ENCODE measurements at places on chromosomes 3 and 15. TPM values are rescaled to one million over a fixed set of nuclear protein-coding genes. Genes with fewer than 3 reads are reported as not detected.

DNA sequence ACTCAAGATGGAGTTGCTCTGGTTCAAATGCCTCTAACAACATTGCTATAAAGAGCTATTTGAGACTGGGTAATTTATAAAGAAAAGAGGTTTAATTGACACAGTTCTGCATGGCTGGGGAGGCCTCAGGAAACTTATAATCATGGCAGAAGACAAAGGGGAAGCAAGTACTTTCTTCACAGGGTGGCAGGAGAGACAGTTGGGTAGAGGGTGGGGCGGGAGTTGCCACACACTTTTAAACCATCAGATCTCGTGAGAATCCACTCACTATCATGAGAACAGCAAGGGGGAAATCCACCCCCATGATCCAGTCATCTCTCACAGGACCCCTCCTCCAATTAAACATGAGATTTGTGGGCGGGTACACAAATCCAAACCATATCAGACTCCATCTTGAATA lies 30.7 kb downstream of the MAP2K5 start:
- no peak for DNase-seq

Gene ZBED2
- total RNA-seq: not detected

- no peak for DNase-seq
These were observed 5.8 kb downstream of the TLE3 start for GRCh38 chr15:70091726-70092463.

Gene GPR149
- total RNA-seq: not detected

DNA sequence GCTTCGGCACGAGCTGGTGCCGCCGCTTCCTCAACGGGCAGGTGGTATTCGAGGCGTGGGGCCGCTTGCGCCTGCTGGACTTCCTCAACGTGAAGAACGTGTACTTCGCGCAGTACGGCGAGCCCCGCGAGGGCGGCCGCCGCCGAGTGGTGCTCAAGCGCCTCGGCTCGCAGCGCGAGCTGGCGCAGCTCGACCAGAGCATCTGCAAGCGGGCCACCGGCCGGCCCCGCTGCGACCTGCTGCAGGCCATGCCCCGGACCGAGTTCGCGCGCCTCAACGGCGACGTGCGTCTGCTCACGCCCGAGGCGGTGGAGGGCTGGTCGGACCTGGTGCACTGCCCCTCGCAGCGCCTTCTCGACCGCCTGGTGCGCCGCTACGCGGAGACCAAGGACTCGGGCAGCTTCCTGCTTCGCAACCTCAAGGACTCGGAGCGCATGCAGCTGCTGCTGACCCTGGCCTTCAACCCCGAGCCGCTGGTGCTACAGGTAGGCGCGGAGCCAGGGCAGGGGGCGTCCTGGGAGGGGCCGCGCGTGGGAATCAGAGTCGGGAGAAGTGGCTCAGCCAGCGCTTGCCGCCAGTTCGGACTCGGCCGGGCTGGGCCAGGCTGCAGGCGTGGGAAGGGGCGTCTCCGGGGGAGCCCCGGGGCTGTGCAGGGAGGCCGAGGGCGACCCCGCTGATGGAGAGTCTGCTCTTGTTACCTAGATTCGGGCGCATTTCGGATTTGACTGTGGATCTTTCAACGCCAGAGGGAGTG lies 1.1 kb downstream of the DIPK2A start:
- DNase-seq: peak; percentile 62

DNA sequence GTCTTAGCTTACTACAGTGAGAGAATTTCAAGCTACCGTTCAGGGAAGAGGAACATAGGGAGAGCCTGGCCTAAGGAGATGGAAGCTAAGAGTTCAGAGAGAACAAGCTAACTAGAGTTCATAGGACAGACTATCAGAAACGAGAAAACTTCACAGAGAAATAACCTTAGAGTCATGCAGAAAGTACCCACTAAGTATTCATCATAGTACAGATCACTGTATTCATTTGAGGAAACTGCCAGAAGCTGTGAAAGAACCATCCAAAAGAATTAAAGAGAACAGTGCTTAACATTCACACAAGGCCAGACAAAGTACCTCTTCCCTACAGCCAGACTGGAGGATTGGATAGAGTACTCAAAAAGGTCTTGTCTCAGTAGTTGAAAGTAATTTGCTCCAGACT lies 15.2 kb upstream of the GBE1 start:
- DNase-seq: no peak

- DNase-seq: no peak
These were observed 85.2 kb upstream of the CHL1 start for GRCh38 chr3:111143-112069.

DNA sequence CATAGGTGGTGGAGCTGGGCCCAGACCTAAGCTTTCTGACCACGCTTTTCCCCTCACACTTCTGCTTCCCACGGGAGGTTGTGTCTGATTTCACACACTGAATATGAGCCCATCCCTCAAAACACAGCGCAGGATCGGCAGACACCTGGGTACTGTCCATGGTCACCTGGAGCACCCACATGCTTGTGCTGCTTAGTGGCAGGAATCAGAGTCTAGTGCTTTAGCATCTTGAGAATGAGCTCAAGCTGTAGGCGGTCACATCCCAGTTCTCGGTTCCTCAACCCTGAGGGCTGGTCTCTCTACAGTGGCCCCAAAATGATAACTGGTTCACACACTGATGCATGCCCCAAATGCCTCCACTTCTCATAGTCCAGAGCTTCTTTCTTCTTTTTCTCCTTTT lies 111.0 kb downstream of the SEMA5B start:
- DNase-seq: no peak

DNA sequence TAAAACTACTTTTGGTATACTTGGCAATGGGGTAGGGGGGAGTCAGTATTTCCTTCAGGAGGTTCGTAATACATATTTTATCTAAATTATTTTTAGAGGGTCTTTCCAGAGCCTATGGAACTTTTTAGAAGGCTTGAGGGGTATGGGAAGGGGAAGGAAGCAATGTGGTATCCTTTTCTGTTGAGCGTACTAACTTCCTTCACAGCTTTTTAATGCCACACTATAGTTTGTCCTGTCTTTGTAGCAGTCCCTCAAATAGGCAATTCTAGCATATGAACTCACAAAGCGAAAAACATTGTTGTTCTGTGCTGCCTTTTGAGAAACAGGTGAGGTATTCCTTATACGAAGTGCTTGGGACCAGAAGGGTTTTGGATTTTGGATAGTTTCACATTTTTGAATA lies 22.3 kb upstream of the P2RY13 start:
- no peak for DNase-seq

DNA sequence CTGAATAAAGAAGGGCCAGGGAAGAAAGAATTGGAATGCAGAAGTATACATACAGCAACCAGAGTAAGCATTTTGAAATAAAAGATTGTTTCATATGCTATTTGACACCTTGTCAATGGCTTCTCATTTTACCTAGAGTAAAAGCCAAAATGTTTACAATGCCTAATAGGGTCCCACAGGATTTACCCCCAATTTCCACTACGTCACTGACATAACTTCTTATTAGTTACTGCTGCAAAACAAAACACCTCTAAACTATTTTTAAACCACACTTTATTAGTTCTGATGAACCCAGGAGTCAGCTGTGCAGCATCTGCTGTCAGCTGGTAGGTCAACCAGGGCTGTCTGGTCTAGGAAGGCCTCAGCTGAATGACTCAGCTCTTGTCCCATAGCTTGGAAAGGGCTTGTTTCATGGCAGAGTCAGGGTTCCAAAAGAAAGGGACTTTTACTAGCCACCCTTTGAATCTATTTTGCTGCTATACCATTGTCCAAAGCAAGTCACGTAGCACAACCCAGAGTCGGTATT lies 945.1 kb downstream of the EPHA3 start:
- DNase-seq: no peak

Gene ARHGEF26
- total RNA-seq: 19.8 TPM

DNA sequence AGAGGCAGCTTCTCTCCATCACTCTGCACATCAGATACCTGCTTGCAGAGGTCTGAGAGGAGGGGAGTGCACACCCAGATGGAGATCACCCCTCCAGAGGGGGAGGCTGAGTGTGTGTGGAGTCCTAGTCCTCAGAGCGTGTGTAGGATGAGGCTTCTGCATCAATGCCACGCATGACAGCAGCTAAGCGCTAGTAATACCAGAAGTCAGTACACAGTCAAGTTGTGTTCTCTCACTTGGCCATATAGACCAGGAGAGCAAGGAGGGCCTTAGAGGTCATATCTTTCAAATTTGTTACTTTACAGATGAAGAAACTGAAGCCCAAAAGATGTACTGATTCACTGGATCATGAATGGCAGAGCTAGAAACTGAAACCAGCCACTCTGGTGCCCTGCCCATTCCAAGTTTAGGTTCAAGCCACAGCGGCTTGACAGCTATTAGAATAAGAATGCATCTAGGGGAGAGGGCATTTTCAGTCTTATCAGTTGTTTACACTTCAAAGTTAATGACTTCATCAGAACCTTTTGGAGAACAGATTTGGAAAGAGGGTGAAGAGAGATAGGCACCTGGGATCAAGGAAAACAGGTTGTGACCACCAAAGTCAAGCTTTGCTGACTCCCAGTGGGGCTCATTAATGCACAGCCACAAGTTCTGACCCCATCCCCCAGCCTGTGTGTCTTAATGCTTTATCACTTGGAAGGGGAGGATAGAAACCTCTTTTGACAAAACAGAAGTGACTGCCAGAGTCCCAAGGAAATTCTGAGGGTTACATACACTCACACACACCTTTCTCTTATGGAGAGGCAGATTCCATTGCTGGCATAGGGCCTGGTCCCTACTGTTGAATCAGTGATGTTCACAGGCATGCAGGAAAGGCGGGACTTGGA lies 310.3 kb downstream of the CHST2 start:
- no peak for DNase-seq

Gene ARNT2
- total RNA-seq: 5.9 TPM

DNA sequence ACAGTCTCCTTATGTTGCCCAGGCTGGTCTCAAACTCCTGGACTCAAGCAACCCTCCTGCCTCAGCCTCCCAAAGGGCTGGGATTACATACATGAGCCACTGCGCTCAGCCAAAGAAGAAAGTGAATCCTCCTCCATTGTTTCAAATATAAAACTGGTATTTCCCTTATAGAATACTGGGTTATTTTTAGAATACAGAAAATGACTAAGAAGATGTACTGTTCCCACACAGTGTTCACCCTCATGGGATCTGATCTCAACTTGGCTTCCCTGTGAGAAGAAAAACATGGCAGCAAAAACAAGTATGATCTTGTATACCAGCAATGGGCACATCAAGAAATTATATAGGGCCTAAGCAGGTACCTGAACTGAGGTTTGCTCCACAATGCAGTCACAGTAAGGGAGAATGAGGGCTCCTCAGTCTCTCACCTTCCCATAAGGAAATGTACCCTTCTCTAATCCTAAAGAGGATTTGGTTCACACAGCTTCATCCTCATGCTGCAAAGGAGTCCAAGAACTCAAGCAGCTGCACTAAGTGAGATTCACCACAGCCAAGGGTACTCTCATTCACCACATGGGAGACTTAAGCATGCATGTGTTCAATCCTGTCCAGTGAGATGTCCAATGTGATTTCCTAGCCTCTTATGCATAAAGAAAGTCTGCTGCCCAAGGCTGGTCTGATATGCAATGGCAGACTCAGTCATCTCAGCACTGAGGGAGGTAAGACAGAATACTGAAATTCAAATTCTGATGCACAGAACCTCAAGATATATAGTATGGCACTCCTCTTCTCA lies 25.8 kb downstream of the USP4 start:
- no peak for DNase-seq

- DNase-seq: no peak
These were observed 195.7 kb downstream of the STT3B start for GRCh38 chr3:31728403-31728802.

GRCh38 chr15:101781928-101782327 lies 21.4 kb upstream of the OR4F6 start:
- DNase-seq: no peak

DNA sequence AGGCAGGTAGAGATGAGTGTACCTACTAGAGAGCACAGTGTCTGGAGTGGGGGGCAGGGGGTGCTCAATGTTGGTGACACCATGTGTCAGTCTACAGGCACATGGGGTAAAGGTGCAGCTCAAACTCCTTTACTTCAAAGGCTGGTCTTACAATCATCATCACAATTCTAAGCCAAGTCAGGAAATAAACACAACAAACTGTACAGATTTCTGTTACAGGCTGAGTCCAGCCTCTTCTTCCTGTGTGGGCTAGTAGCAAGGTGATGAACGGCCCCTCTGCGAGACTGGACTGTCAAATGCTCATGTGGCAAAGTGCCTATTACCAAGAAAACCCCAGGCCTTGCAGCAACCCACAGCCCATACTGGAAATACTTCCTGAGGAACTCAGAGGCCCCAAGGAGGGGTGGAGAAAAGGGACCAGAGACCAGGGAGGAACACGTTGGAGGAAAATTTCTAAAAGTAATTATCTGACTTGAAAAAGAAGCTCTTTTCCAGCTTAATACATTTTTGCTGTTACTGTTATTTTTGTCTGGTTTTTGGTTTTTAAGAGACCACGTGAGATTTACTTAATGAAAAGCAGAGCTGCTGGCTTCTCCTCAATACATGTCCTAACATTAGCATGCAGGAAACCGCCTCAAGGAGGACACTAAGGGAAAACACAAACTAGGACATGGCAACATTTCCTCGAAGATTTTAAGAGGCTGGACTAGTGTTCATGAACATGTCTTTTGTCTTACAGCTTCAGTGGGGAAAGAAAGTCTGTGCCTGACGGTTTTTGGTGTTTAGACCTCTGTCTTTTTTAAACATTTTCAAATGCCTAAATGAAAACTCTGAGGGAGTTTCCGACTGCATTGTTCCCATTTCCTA lies 29.5 kb downstream of the TBC1D2B start:
- no peak for DNase-seq

DNA sequence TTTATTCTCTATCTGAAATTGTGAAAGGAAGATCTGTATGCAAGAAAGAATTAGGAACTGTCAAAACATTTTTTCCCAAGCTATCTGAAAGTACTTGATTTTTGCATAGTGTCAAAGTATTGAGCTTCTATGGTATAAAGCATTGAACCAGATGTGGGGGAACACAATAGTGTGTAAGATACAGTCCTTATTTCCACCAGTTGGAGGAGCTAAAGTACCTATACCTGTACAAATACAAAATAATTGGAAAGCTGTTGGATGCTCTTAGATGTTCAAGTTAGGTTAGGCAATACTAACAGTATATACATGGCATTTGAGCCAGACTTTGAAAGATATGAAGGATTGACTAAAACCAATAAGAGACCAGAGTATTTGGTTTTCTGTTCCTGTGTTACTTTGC lies 148.4 kb downstream of the B3GALNT1 start:
- DNase-seq: no peak

Gene ARL14
- not detected for total RNA-seq

- no peak for DNase-seq
These were observed 5.6 kb downstream of the NEIL1 start for GRCh38 chr15:75352186-75353080.

GRCh38 chr3:163773136-163773535 lies 1305.2 kb downstream of the SI start:
- no peak for DNase-seq

DNA sequence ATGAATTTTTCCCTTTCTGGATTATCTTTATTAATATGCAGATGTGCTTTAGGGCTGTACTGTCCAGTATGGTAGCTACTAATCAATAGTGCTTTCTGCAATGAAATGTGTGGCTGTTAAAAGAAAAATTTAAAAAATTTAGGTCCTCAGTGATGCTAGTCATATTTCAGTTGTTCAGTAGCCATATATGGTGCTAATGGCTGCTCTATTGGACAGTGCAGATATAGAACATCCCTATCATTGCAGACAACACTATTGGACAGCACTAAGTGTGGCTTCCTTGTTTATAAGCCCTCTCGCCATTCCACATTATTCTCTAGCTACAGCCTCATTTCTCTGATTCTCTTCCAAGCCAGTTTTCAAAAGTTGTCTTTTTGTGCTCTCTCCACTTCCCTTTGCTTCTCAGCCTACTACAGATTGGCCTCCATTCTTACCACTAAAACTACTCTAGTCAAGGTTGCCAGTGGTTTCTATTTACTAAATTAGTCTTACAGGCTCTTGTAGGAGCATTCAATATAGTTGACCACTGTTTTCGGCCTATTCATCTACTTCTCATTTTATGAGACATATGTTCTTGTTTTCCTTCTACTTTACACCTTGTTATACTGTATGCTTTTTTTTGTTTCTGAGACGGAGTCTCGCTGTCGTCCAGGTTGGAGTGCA lies 9.5 kb downstream of the MAPK6 start:
- no peak for DNase-seq
